ENCODE measurements at places on chromosomes 1 and 21. TPM values are rescaled to one million over a fixed set of nuclear protein-coding genes. Genes with fewer than 3 reads are reported as not detected.

- no peak for DNase-seq
These were observed 114.5 kb downstream of the NUF2 start for GRCh38 chr1:163436140-163436812.

The FCRL6 gene
- polyA plus RNA-seq, result 0.11 TPM

The S100A12 gene
- polyA plus RNA-seq, result 1.9 TPM

DNA sequence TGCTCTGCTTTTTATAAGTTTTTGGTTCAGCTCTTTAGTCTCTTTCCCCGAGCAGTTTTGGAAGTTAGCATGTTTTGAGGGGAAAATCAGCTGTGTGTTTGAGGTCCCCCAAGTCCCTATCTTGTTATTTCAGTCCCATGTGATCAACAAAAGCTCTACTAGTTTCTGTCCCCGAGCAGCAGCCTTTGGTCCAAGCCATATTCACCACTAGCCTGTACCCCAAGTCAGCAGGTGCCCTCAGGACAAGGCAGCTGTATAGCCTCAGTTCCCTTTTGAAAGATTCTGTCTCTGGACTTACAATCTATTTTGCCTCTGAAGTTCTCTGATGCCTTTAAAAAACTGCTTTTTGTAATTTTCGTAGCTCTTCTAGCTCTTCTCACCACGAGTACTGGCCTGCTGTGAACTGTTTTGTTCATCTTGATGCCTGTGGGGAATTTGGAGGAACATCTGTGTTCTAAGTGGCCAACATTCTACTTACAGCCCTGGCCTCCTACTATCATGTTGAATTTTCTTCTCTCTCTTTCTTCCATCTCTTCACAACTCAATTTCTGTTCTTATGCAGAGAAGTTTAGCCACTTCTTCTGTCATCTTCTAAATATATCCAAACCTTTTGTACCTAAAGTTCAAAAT, 16.7 kb downstream of the UAP1 start:
- DNase-seq, result no peak

GRCh38 chr1:234613128-234613875, 3.3 kb upstream of the IRF2BP2 start:
- DNase-seq, result no peak

The NEK7 gene
- polyA plus RNA-seq, result 57.6 TPM

The PADI3 gene
- polyA plus RNA-seq, result not detected

DNA sequence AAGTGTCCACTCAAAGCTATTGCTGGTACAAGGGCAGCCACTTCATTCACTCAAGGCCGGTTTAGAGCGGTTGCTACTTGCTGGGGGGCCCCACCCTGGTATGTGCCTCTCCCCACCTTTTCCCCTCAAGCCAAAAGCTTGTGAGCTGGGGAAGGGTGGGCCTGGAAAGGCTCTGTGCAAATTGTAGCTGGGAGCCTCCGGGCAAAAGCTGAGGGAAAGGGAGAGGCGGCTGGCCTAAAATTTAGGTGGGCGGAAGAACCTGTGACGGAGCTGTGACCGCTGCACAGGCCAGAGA, 306 bp upstream of the SH3D21 start:
- DNase-seq, result no peak
